ENCODE measurements at places on chromosomes 1 and 21.

- DNase-seq: no peak
Measured at GRCh38 chr1:39722495-39722894, 16.2 kb upstream of the PPIE start.

DNA sequence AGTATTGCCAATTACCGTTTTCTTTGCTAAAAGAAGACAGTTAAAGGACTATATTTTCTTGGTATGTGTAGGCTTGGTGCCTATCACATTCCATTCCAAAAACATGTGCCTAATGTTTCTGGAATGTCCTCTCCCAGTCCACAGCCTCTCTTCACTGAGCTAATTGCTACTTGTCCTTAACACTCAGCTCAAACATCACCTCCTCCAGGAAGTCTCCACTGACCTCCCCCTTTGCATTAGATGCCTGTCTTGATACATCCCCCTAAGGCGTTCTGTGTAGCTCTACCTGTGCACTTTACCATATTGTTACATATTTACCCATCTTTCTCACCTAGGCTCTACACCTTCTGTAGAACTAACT is 195.6 kb upstream of the CAMK1G start:
- DNase-seq: no peak

DNA sequence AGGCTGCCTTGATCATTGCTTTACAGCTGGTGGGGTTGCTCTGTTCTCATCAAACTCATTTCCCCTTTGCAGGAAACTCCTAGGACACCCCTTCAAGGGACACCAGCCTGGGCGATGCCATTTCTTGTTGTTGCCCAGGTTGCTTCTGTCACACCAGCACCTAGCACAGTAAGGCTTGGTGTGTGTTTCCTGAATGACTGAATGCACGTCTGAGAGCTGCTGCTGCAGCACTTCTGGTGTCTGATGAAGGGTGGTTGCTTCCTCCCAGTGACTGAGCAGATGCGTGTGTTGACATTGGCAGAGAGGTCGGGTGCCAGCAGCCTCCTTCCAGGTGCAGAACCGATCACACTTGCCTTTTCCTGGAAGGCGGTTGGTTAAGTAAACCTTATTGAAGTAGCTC is 477.4 kb downstream of the CAMTA1 start:
- DNase-seq: no peak

GRCh38 chr21:14829685-14830084 is 235.1 kb downstream of the NRIP1 start:
- DNase-seq: no peak

DNA sequence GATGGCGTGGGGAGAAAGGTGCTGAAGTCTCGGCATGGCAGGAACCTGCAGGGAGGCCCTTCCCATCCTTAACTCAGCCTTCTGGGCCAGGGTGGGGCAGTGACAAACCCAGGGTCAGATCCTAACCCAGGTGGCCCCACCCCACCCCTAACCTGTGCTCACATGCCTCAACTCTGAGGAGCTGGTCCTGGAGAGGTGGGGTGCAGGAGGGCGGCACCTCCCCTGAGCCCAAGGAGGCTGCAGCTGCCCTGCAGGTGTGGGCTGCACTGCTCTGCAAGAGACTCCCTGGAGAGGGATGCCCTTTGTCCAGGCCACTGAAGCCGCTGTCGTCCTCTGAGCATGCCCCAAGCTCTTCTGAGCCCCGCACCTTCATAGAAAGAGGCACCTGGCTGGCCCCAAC is 15.2 kb upstream of the ADAMTSL4 start:
- no peak for DNase-seq

All from keratinocyte (primary cell).